ENCODE measurements at places on chromosomes 6 and 20. TPM values are rescaled to one million over a fixed set of nuclear protein-coding genes. Genes with fewer than 3 reads are reported as not detected.

DNA sequence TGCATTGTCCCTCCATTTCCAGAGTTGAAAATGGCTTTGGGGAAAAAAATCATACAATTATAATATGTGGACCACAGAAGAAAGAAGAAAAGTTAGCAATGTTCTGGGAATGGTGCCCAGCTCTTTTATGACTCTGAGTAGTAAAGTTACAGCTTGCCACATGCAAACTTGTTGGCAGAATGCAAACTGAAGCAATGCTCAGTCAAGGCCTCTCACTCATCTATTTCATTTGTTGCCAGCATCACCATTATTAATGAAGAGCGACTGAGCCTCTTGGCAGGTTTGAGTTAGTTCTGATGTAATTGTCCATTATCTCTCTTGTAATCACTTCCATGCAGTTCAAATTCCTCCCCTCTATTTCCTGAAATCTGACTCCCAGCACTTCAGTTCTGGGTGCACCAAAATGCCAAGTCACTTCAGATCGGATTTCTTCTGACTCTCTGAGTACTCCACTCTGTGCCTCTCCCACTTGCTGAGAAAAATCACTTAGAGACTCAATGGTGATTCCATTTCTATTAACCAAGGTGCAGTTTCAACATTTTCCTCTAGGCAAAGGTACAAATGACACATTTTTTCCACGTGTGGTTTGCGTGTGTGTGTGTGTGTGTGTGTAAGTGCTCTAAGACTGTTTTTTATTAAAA, 154.4 kb upstream of the STMND1 start:
- DNase-seq: no peak

GRCh38 chr20:63325554-63326313, 32.7 kb downstream of the COL20A1 start:
- no peak for DNase-seq

GRCh38 chr20:57426271-57426689, 35.1 kb downstream of the RBM38 start:
- no peak for DNase-seq

- DNase-seq: no peak
Measured at GRCh38 chr6:46453216-46453615, 38.0 kb downstream of the RCAN2 start.

- DNase-seq: peak; percentile 30
Measured at GRCh38 chr20:58179432-58180099, 48.9 kb downstream of the ANKRD60 start.

- DNase-seq: no peak
Measured at GRCh38 chr6:27865850-27866356, 46.3 kb downstream of the OR2B2 start.

GRCh38 chr6:132330759-132331158, 70.5 kb downstream of the MOXD1 start:
- no peak for DNase-seq

GRCh38 chr6:103042336-103042735, 1648.8 kb downstream of the GRIK2 start:
- DNase-seq: no peak

DNA sequence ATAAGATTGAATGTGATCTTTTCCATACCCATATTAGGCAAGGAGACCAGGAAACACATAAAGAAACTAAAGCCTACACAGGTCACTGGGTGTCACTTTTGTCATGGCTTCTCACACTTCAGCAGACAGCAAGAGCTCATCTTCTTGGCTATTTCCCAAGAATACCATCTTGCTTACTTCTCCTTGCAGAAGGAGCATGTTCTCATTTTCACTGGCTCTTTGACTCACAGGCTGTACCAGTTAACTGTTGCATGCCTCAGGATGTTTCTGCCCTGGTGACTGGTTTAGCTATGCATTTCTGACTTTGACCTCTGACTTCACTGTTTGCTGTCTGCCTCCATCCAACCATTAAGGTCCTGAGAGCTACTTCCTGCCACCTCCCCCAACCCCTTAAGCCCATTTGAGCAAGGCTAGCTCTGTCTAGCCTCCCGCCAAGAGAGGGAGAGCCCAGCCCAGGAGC, 40.3 kb upstream of the OGFRL1 start:
- no peak for DNase-seq

GRCh38 chr20:45359406-45360148, 3.4 kb upstream of the SYS1 start:
- peak; percentile 21 for DNase-seq

GRCh38 chr6:40398034-40398691, 189.0 kb downstream of the LRFN2 start:
- DNase-seq: no peak

- DNase-seq: no peak
Measured at GRCh38 chr20:34970193-34970840, 14.6 kb downstream of the MYH7B start.

DNA sequence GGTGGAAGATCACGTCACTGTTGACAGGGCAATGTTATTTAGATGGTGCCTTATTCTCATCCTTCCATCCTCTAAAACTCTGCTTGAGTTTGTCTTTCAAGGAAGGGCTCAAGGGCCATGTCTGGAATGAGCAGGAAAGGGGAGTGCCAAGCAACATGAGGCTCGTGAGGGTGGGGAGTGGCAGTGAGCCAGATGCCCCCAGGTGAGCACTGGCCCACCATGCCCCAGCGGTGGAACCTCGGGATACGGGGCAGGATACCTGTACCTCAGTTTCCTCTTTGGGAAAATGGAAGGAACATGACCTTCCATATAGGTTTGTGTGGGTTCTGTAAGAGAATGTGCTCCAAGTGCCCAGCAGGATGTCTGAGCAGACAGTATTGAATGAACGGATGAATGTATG, 337.4 kb downstream of the TAF4 start:
- DNase-seq: no peak

DNA sequence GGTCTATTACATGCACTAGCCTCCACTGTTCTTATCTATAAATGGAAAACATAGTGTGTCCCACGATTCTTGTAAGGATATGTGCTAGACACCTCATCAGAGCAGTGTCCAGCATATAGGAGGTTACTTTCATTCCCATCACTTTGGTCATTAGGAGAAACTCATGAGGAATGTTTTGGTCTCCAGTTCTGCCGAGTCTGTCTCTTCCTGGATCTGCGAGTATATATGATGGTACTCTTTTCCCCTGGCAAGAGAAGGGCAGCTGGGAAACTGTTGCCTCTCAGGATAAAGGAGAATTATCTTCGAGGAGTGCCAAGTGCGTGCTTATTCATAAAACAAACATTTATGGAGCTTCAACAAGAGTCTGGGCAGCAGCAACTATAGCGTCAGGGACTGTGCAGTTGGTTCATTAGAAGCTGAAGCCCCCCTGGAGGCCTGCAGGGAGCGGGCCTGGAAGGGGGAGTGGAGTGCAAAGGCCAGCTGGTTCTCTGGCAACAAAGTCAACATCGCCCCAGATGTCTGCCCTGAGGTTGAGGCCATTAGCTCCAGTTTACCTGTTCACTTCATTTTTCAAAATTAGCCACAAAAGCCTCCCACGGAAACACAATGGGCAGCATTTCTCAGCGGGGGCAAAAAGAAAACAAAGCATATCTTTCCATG, 811.9 kb downstream of the MAFB start:
- DNase-seq: no peak

DNA sequence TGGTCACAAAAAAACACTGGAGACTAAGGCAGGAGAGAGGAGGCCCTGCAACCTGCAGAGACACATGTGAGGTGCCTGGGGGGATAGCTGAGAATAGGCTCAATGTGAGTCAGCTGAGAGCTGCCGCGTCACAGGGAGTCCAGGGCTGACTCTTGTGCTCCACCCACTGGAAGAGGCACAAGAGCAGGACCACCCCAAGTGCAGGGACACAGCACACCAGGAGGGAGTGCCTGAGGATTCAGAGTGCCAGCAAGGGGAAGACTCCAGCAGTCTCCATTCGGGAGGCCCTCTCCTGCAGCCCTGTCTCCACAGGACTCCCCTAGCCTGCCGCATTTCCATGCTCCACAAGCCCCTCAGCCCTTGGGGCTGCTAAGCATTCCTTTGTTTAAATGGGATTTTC, 105.5 kb downstream of the HUS1B start:
- no peak for DNase-seq

DNA sequence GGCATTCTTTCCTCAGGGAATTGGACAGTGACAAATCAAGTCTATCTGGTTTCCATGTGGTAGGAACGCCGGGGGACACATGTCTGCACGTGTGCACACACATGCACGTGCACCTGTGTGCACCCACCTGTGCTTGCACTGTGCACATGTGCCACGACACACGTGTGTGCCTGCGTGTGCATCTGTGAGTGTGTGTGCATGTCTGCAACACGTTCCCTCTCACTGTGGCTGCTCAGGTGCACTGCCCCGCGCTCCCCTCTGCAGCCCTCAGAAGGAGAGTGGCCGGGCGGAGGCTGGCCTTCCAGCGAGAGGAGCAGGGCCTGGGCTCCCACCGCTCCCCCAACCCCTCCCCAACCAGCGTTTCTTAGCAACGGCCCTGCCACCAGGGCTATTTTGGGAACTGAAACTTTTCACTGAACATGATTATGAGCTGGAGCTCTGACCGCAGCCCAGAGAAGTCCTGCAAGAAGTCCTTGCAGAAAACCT, 147.8 kb downstream of the PHACTR3 start:
- no peak for DNase-seq

GRCh38 chr20:48629069-48629959, 198.5 kb downstream of the PREX1 start:
- no peak for DNase-seq

PSORS1C2 gene
- total RNA-seq: not detected

HCK gene
- total RNA-seq: 22.4 TPM

OPN5 gene
- not detected for total RNA-seq

SERPINB1 gene
- 45.8 TPM for total RNA-seq

Data from omental fat pad (tissue), 4 donors.